ENCODE measurements at places on chromosomes 13 and 19.

DNA sequence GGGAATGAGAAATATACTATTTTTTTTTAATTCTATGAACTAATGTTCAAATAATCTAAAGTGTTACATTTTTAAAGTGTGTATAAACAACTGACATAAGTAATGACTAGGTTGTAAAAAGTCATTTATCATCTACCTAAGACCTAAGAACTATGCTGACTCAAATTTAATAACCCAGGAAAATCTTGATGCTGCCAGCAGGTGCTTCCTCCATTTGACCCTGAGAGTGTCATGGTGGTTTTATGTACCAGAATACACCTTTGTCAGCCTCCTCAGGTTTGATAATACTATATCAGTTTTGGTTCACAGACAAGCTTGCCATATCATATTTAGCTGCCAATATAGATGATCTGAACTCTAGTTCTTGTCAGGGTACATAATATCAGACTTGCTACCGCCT, 1151.2 kb downstream of the PCDH17 start:
- DNase-seq: no peak

DNA sequence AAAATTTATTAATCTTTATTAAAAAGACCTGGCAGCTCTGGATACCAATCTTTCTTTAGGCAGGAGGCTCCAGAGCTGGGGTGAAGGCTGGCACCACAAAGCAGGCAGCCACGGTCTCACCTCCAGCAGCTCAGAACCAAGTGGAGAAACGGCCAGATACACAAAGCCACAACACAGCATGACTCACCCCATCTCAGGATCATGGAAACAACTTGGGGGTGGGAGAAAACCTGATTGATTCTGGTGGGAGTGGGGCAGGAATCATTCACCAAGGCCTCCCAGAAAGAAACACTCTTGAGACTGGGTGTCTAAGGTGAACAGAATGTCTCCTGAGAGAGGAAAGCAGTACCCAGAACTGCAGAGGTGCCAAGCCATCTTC, 64.2 kb downstream of the CRYL1 start:
- DNase-seq: no peak

DNA sequence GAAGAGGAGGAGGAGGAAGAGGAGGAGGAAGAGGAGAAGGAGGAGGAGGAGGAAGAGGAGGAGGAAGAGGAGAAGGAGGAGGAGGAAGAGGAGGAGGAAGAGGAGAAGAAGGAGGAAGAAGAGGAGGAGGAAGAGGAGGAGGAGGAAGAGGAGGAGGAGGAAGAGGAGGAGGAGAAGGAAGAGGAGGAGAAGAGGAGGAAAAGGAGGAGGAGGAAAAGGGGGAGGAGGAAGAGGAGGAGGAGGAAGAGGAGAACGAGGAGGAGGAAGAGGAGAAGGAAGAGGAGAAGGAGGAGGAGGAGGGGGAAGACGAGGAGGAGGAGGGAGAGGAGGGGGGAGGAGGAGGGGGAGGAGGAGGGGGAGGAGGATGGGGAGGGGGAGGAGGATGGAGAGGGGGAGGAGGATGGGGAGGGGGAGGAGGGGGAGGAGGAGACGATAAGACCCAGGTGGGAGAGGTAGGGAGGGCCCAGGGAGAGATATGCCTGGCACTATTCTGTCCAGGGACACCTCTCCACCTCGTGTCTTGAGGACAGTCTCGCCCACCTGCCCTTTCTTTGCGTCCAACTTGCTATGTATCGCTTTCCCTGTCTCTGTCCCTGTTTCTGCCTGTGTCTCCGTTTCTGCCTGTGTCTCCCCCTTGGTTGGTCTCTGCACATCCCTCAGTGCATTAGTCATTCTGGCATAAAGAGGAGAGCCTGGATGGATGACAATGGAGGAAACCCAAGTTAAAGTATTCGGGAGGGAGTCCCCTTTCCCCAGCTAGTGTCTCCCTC, 7.1 kb upstream of the KLK5 start:
- DNase-seq: no peak

DNA sequence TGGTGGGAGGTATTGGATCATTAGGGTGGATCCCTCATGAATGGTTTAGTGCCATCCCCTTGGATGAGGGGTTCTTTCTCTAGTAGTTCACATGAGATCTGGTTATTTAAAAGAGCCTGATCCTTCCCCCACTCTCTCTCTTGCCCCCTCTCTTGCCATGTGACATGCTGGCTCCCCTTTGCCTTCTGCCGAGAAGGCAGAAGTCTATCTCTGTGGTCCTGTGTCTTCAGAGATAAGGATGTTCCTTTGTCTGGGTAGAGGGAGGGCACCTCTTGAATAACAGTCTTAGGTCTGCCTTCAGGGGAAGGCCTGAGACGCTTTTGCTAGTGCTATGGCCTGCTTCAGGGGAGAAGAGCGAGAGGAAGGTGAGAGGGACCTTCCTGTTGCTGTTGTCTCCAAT, 2.0 kb upstream of the ZDHHC20 start:
- DNase-seq: no peak

- no peak for DNase-seq
These were observed 192.6 kb downstream of the PCDH17 start for GRCh38 chr13:57824121-57824520.

GRCh38 chr13:45554604-45555109, 60.9 kb downstream of the ERICH6B start:
- DNase-seq: no peak

DNA sequence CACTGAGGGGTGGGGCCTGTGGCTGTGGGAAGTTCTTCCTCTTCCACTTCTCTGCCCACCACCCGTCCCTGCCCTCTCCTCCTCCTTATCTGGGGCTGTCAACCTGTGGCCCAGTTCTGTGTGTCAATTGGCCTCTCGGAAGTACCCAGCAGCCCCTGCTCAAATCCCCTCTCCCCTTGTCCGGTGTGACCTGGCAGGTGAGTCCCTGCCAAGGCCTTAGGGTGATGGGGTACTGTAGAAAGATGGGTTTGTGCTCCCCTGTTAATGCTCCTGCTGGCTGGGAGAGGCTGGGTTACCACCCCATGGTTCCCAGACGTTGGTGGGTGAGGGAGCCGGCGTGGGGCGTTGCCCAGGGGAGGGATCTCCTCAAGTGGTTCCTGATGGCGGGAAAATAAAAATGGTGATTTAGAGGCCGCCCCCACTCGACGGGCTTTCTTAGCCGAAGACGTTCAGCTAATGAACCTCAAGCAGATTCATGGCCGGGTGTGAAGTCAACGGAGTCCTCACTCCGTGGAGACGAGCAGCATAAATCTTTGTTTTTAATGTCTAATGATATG, 141.2 kb downstream of the URI1 start:
- no peak for DNase-seq

DNA sequence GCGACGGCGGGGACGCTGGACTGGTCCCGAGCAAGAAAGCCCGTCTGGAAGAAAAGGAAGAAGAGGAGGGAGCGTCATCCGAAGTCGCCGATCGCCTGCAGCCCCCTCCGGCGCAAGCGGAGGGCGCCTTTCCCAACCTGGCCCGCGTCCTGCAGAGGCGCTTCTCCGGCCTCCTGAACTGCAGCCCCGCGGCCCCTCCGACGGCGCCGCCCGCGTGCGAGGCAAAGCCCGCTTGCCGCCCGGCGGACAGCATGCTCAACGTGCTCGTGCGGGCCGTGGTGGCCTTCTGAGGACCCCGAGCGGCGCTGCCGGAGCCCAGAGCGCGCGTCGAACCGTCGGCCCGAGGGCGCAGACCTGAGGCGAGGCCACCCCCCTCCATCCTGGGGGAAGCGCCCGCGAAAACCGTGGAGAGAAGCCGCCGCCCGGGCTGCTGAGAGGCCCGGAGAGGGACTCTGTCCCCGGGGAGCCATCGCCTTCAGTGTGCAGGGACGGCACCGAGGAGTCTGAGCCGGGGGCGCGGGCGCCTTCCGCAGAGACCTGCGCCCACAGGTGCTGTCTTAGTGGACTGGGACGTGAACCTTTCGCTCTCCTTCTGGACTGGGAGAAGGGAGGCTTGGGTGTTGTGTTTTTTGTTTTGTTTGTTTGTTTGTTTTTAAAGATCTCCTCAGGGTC, 3.5 kb downstream of the IER2 start:
- DNase-seq: no peak
